BE2C (cell line): ENCODE measurements at places on chromosomes 3 and 15.

- no peak for DNase-seq
These were observed 55.5 kb downstream of the SMAD6 start for GRCh38 chr15:66757521-66757920.

DNA sequence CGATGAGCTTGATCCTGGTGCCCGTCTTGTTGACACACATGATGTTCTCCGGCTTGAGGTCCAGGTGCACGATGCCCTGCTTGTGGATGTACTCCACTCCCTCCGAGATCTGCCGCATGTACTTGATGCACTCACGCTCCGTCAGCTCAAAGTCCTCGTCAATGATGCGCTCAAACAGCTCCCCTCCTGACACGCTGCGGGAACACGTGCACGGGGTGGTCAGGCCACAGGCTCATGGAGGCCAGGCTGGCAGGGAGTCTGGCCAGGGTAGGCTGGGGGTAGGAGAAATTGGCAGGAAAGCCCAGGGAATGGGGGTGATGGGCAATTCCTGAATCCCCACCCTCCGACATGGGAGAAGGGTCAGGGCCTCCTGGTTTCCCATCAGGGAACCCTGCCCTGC, 55.5 kb upstream of the HACD2 start:
- no peak for DNase-seq

DNA sequence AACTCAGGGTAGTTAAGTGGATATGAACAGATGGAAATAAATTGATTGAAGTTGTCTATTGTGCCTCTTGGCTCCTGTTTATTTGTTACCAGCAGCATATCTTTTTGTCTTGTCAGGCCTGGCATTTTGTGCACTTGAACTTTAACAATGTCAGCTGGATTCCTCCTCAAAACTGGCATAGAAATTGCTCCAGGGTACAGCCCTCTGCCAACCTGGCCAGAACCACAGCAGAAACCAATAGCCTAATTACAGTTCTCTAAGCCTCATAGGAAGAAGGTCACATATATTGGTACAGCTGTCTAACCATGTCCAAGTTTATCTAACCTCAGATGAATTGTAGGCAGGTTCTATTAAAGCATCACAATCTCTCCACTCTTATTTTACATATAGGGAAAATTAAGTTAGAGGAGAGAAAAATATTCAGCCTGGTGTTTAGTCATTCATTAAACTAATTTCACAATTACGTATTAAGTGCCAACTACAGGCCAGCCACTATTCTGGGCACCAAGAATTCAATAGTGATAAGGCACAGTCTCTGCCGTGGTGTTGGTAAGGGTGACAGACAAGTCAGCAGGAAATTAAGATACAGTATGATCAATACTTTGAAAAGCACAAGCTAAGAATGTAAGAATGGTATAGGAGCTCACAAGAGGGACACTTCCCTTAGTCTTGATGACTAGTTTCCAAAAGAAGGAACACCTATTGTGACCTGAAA, 452.9 kb upstream of the NECTIN3 start:
- DNase-seq = no peak

DNA sequence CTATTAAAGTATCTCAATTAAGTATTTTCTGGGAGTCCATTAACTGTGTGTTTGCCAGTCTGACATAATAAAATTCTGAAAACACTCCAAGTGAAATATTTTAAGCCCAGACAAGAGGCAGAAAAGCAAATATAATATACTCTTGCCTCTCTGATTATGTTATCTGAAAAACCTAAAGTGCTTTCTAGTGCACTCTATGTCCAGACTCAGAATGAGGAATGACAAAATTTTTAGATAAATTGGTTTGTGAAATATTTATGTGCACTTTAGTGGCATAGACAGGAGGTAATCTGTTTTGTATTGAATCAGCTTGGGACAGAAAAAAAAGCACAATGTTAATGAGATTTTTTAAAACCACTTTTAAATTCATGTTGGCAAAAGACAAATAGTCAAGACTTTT, 508.2 kb upstream of the SUCLG2 start:
- DNase-seq = no peak

DNA sequence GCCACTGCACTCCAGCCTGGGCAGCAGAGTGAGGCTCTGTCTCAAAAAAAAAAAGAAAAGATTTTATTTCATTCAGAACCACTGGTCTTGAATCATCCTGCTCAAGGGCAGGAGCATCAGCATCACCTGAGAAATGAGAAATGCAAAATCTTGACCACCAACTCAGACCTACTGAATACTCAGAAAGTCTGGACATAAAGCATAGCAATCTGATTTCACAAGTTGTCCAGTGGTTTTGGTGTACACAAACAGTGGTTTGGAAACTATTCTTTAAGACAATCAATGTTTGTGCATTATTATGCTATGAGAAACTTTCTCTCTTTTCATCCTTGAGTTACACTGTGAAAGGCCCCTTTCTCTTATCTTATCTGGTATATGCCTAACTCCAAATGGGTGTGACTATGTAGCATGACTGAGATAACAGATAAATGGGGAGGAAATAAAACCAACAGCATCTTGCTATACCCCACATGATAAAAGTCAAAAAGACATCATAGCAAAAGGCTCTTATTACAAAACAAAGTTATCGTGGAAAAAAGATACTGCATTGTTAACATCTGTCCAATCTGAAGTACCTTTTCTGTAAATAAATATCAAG, 174.2 kb upstream of the STT3B start:
- no peak for DNase-seq

GRCh38 chr15:55658886-55659285, 70.7 kb upstream of the PYGO1 start:
- no peak for DNase-seq

DNA sequence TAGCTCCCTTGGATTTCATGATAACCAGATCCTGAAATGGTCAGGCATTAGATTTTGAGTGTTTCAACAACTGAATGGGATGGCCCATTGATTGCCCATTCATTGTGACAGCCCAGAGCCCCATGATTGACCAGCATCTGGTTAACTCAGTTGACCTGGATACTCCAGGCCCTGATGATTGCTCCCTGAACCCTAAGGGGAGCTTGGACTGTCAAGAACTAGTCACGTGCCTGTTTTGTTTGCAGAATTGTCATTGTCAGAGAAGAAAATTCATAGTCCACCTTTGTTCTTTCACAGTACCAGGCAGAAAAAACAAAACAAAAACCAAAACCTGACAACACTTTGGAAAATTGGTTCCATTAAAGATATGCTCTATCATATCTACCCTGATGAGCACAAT, 241.3 kb upstream of the ONECUT1 start:
- DNase-seq = no peak

GRCh38 chr3:12040902-12041301, 36.7 kb downstream of the SYN2 start:
- DNase-seq = peak; percentile 38

DNA sequence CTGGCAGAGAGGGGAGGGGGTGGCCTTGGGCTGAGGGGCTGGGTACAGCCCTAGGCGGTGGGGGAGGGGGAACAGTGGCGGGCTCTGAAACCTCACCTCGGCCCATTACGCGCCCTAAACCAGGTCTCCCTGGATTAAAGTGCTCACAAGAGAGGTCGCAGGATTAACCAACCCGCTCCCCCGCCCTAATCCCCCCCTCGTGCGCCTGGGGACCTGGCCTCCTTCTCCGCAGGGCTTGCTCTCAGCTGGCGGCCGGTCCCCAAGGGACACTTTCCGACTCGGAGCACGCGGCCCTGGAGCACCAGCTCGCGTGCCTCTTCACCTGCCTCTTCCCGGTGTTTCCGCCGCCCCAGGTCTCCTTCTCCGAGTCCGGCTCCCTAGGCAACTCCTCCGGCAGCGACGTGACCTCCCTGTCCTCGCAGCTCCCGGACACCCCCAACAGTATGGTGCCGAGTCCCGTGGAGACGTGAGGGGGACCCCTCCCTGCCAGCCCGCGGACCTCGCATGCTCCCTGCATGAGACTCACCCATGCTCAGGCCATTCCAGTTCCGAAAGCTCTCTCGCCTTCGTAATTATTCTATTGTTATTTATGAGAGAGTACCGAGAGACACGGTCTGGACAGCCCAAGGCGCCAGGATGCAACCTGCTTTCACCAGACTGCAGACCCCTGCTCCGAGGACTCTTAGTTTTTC, 4.9 kb downstream of the ISL2 start:
- DNase-seq = peak; percentile 54

DNA sequence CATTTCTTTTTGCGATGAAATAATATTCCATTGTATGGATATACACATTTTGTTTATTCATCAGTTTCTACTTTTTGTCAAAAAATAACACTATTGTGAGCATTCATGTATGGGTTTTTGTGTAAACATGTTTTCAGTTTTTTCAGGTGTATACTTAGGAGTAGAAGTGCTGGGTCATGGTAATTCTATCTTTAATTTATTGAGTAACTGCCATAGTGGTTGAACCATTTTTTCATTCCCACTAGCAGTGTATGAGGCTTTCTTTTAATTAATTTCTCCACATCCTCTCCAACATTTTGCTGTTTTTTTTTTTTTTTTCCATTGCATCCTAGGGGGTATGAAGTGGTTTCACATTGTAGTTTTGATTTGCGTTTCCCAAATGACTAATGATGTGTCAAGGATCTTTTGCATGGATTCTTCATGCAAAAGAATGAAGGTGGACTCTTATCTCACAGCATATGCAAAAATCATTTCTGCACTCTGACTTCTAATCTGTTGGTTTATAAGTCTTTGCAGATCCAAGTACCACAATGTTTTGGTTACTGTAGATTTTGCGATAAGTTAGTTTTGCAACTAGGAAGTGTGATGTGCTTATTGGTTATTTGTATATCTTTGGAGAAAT, 12.6 kb downstream of the ATP2C1 start:
- no peak for DNase-seq

GRCh38 chr3:128590948-128591347, 59.7 kb downstream of the RPN1 start:
- no peak for DNase-seq

DNA sequence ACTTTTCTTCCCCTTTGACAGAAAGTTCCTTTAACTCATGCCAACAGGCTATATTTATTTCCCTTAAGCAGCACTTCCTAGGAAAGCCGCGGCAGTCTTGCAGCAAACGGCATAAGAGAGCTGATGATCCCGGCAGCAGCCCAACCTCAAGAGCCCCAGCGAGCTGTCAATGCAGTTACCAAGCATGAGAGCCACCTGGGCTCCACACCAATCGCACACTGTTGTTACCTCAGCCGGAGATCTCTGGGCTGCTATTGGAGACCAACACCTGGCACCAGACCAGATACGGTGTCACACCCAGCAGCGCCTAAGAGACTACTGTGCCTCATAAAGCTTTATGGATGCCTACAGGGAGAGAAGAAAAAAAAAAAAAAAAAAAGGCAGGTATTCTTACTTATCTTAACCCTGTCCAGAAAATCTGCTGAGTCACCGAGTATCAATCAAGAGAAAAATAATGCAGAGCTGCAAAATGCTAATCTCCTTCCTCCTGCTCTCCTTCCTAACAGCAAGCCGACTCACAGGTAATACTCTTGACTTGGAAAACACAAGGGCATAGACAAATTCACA, 11.7 kb downstream of the ABCC5 start:
- peak; percentile 68 for DNase-seq

DNA sequence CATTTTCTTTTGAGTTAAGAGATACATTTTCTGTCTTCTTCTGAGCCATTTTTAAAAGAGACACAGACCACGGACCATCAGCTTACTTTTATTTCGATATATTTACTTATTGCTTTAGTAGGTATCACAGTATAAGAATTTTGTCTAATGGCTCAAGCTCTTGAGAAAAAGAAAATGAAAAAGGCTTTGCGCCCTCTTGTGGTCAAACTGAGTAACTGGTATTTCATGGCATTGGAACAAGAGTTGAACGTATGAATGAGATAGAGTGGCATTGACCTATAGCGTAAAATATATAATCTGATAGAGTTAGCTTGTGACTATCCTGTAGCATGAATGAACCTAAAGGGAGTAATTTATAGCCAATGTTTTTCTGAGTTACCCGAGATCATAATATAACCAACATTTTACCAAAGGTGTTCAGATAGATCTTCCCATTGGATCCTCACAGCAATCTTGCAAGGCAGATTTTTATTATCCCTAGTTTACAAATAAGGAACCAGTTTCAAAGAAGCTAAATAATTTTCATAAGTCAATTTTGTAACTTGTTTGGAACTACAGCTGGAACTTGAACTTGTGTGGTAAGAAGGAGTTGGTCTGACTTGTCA, 154.6 kb downstream of the POLR2M start:
- peak; percentile 46 for DNase-seq

- DNase-seq = peak; percentile 60
These were observed 2.7 kb upstream of the DMXL2 start for GRCh38 chr15:51625236-51625635.

DNA sequence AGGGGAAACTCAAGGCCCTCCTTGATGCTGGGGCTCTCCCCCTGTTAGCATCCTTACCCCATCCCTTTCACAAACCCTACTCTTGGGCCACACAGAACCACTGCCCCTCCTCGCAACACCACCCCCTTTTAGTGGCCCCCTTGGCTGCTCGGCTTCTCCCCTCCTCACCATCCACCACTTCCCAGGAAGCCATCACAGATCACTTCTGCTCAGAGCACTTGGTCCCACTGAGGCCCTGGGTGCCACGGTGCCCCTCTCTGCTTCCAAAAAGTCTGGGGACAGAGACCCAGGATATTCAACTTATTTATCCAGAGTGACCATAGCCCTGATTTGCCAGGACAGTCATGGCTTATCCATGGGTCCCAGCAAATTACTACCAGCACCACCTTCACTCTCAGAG, 2.4 kb downstream of the RHCG start:
- no peak for DNase-seq

DNA sequence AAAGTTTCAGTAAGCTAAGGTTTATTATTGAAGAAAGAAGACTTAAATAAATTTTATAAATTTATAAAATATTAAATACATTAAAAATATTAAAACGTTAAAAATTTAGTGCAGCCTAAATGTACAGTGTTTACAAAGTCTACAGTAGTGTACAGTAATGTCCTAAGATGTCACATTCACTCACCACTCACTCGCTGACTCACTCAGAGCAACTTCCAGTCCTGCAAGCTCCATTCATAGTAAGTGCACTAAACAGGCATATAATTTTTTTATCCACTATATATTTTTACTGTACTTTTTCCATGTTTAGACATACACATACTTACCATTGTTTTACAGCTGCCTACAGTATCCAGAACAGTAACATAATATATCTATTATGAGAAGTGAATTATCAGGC, 51.5 kb downstream of the TJP1 start:
- no peak for DNase-seq

GRCh38 chr15:67137319-67137718, 71.9 kb downstream of the SMAD3 start:
- DNase-seq = no peak

GRCh38 chr3:24012589-24013269, 67.6 kb downstream of the NR1D2 start:
- no peak for DNase-seq

GRCh38 chr3:178826435-178827123, 245.0 kb downstream of the ZMAT3 start:
- DNase-seq = no peak

DNA sequence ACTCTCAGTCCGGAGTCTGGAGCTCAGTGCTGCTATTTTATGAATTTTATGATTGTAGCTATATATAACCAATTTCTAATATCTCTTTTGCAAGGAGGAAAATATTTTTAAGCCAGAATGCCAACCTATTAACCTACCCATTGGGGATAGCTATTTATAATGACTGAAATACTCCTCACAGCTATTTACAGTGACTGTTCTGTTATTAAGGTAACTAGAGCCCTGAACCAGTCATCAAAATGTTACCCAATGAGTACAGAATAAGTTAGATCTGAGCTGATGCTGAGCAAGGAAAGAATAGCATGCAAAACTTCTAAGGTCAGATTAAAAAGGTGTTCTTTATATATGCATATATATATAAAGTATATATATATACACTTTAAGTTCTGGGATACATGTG, 79.6 kb upstream of the PPP2R3A start:
- DNase-seq = no peak

- DNase-seq = no peak
These were observed 35.9 kb upstream of the DUSP7 start for GRCh38 chr3:52092271-52092660.

GRCh38 chr3:105145511-105145910, 221.2 kb upstream of the ALCAM start:
- peak; percentile 63 for DNase-seq
